ENCODE measurements at places on chromosomes 2 and 18.

DNA sequence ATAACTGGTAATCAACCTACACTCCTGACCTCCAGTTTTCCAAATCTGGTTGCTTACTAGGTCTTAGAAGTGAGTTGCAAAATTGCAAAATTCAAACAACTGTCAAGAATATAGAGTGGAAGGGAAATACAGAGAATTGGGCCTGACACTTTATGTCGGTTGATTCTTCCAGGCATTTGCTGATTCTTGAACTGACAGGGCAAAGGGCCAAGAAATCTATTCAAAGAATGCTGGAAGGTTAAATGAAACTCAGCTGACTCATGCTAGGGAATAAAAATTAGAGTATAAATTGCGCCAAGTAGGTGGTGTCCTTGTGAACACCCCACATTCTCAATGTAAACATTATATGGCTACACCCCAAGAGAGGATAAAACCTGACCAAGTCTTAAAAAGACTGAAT, 21.5 kb upstream of the ZSCAN30 start:
- DNase-seq, result no peak

DNA sequence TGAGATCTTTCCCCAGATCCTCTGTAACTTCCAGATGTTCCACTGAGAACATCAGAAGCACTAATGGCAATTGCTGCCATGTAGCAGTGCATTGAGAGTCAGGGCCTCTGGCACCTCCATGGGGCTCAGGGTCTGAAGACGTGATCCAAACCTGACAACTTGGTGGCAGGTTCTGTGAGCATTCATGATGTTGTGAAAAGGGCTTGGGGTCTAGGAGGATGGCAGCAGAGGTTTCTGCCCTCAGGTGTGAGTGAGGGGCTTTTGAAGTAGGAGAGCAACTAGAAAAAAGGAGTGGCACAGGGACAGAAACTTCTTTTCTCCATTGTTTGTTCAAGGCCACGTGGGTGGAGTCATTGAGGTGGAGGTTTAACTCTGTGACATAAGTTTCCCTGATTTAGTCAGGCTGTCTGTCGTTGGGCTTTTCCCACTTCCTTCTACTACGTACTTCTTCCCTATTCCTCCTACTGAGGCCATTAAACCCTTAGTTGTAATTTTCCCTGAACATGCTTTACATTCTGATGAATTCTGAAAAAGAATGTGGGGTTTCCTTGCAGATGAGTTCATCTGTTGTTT, 13.1 kb downstream of the CFLAR start:
- DNase-seq, result no peak

DNA sequence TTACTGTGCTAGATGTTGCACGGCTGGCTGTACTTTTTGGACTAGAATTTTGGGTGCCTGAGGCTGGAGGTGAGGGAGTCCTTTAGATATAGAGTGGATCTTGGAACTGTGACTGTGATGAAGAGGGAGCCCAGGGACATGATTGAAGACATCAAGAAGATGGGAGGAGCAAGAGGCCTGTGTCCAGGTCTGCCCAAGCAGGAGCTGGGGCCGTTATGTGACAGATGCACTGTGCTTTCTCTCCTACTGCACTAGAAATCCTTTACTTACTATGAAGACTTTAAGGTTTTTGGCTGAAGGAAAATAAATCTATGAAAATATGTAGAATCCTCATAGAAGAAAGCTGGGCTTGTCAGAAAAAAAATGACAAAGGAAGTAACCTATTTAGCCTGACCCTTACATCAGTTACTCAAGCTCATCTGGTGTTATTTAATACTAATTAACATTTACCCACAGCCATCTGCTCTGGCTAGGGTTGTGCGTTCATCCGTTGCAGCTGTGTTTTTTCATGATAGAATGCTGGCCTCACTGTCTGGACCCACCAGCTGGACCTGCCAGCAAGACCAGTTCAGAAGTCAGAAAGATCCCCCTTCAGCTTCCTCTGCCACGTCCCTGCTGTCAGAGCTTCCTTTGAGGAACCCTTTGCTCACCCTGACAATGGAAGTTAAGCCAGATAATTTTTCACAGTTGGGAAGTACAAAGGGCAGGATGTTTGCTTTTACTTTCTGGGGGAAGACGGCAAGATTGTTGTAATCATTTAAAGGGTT, 16.7 kb downstream of the TSN start:
- DNase-seq, result no peak

- no peak for DNase-seq
These were observed 31.4 kb upstream of the IL1B start for GRCh38 chr2:112867701-112868631.

- DNase-seq, result no peak
These were observed 121.9 kb downstream of the PAX3 start for GRCh38 chr2:222176890-222177289.

DNA sequence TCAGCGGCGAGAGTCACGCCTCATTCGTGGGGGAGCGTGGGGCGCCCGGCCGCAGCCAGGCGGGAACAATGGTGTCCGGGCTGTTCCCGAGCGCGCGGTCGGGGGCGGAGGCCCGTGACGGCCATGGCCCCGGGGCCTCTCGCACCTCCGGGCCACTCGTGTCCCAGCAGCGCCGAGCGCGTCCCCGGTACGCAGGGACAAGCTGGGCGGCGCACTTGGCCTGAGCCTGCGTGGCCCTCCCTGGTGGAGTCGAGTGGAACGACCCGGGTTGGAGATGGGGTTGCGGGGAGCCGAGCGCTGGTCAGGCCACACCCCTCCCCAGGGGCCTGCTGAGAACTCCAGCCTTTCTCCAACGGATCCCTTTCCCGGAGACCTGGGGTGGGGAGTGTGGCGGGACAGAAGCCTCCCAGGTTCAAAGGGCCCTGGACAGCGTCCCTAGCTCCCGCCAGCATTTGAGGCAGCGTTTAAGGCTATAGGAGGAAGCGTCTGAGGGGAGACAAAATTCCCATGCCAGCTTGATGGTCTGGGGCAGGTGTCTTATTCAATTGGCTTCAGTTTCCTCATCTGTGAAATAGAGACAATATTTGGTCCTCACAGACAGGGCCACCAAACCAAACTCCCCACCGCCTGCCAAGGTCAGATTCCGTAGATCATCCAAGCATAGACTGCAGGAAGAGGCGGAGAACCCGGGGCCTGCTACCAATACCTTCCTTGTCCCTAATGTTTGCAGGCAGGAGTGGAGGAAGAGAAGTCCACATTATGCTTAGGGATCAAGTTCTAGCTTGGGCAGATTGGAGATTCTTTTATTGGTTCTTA, 553 bp downstream of the CNDP2 start:
- DNase-seq, result peak; percentile 53

GRCh38 chr2:184297085-184297484, 301.2 kb upstream of the ZNF804A start:
- DNase-seq, result no peak

GRCh38 chr2:98034745-98035144, 39.0 kb upstream of the TMEM131 start:
- DNase-seq, result no peak

- DNase-seq, result no peak
These were observed 161.3 kb upstream of the NFATC1 start for GRCh38 chr18:79234438-79234837.

GRCh38 chr2:10312437-10312957, 9.8 kb downstream of the HPCAL1 start:
- DNase-seq, result no peak

GRCh38 chr2:12087175-12087574, 340.7 kb downstream of the LPIN1 start:
- no peak for DNase-seq

GRCh38 chr18:50707855-50708469, 111.9 kb downstream of the MRO start:
- DNase-seq, result no peak

DNA sequence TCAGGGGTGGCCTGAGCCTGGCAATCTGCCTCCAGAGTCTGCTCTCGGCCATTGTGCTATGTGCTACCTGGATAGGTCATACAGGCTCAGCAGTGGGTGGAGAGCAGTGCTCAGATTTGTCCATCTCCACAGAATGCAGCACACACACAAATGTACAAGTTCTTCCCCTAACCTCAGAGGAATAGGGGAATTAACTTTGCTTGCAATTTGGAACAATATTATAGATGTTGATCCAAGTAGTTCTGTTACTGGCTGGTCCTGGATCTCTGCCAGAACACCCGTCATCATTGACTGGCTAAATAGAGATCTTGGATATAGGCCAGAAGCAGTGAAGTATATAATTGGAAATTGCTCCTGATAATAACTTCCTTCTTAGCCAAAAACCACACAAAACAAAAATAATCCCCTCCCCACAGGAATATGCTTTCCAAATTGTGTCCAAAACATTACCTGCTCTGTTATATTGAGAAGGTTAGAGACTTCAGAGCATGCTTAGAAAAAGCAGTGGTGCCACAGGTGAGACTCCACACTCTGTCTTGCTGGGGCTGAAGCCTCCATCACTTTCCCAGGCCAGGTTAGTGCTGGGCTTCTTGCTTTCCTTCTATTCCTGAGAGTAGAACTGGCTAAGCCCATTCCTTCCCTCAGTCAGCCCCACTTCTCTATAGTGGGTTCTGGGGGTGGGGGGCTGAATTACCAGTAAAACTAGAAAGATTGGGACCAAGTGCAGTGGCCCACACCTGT, 38.8 kb downstream of the NCAPH start:
- no peak for DNase-seq
